ENCODE measurements at places on chromosomes 7 and 10.
A peak's percentile ranks its signal among the peaks of the same experiment; 100 is the strongest.

DNA sequence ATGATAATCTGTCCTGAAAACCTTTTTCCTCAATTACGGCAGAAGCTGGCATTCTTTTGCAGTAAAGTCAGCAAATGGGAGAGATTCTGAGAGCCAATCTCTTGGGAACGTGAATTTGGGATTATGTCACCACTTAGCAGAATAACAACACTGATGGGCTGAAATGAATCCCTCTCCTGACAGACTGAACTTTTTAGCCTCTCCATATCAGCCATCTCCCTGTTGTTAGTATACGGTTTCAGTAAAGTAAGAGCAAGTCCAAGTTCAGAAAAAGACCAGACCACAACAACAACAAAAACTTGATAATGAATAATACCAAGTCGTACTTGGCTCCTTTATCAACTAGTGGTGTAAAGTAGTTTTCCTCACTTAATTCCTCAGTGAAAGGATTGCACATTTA lies 1048.8 kb downstream of the GATA3 start:
- DNase-seq, result no peak

DNA sequence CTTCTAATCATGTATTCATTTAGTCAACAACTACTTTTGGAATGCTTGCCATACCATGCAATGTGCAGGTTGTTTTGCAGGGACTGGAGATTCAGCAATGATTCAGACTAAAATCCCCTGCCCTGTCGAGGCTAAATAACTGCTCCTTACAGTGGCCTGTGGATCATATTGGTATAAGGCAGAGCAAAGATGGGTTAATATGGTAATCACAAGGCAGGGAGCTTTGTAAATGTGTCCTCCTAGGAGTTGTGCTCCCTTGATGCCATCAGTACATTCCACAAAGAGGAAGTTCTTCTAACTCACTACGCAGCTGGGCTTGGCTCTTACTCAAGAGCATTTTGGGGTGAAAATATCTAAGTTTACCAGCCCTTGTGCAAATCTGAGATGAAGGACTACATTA lies 614 bp upstream of the IFIT2 start:
- DNase-seq, result no peak

- no peak for DNase-seq
These were observed 47.5 kb downstream of the INHBA start for GRCh38 chr7:41655426-41655825.

- no peak for DNase-seq
These were observed 99.3 kb upstream of the THSD7A start for GRCh38 chr7:11931307-11931706.

GRCh38 chr7:16066805-16067459 lies 354.4 kb downstream of the CRPPA start:
- no peak for DNase-seq

GRCh38 chr10:113519681-113520115 lies 33.2 kb upstream of the HABP2 start:
- DNase-seq, result no peak

DNA sequence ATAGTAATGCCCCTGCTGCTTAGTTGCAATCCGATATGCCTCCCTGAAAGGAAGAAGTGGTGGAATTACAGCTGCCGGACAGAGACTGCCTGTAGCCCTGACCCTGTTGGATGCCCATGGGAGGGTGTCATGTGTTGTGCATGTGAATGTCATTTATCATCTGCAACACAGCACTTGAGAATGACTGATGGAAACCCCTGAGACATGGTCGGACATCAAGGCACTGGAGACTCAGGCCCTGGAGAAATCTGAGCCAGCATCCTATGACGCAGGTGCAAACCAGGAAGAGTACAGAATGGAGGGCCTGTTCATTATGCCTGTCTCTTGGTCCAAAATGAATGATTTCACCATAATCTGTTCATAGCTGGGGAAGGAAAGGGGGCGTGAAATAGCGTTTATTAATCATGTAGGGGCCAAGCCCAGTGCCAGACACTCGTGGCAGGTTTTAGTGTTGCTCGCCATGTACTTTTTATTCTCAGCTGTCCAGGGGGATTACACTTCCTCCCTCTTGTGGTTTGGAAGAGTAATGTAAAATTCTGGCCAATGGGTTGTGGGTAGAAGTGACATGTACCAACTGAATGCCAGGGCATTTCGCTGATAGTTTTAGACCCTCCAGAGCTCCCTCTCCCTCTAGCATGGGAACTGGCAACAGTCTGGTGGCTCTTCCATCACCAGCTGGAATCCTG lies 23.0 kb upstream of the LEP start:
- peak; percentile 28 for DNase-seq

- DNase-seq, result no peak
These were observed 403.1 kb downstream of the ADRA2A start for GRCh38 chr10:111479966-111480365.

DNA sequence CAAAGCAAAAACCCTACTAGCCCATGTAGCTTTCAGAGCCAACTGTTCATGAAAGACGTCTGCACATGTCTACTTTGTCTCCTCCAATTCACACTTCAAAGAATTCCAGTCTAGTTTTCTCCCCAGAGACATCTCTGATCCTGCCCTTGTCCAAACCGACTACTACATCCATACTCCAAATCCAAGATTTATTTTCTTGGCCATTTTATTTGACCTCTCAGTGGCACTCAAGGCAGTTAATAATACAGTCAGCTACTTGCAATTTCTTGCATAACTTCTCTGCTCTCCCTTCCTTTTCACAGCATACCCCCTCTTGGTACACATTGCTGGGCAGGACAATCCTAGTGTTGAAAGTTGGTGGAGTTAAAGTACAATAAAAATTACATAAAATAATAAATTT lies 170.9 kb upstream of the INHBA start:
- DNase-seq, result no peak

DNA sequence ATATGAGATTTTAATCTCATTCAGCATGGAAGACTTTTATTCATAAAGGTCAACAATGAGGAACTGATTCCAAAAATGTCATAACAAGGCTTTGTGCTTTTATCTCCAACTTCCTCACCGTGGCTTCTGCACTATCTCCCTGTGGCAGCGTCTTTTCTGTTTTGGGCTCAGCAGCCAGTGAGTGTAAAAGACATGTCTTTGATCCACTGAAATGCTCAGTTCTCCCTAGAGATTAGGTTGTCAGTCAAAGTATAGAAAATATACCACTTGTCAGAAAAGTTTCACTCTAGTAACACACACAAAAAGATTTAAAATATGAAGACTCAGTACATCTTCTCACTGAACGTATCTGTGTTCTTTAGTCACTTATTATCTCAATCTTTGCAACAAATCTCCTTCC lies 901.8 kb upstream of the ZWINT start:
- DNase-seq, result no peak

DNA sequence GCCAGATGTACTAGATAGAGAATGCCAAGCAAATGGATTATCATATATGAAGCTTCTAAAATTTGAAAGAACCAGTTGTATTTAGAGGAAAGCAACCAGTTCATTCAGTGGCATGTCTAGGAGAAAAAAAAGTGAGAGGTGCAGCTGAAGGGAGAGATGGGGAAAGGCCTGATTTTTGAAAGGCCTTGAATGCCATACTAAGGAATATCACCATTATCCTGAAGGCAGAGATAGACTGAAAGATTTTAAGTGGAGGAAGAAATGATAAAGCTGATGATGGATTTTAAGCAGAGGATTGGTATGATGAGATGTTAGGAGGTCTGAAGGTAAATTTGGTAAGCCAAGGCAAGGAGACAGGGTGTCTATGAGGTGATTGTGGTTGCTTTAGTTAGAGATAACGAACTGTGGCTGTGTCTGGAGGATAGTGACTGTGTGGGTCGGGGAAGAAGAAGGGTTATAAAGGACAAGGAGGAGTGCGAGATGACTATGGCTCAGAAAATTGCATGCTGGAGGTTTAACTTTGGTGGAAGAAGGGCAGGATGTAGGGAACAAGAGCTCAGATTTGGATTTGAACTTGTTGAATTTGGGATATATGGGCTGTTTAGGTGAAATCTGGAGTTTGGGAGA lies 330.8 kb downstream of the EXOC4 start:
- DNase-seq, result no peak

GRCh38 chr10:3766046-3766756 lies 18.8 kb downstream of the KLF6 start:
- DNase-seq, result no peak

DNA sequence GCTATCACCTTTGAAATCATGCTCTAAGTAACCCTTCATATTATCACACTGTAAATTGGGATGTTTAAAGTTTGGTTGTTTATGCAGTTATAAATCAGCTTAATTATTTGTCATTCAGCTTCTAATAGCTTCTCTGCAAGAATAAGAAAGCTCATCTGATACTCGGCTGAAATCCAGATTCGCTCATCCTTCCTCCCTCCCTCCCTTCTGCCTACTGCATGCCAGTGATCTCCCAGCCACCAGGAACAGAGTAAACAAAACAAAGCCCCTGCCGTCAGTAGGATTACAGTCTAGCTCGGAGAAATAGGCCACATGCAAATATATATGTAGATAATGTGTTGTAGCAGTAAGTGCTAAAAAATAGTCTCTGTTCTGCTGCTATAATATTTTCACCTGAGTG lies 211.8 kb downstream of the NSUN6 start:
- DNase-seq, result no peak

GRCh38 chr7:29946428-29947186 lies 43.0 kb downstream of the SCRN1 start:
- no peak for DNase-seq

DNA sequence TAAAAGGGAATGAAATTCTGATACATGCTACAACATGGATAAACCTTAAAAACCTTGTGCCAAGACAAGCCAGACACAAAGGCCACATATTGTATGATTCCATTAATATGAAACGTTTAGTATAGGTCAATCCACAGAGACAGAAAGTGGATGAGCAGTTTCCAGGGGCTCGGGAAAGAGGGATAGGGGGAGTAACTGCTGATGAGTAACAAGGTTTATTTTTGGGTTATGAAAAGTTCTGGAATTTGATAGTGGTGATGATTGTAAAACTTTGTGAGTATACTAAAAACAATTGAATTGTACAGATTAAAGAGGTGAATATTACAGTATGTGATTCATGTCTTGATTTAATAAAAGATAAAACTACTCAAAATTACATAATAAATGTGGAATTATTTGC lies 19.1 kb upstream of the SLC13A1 start:
- no peak for DNase-seq

DNA sequence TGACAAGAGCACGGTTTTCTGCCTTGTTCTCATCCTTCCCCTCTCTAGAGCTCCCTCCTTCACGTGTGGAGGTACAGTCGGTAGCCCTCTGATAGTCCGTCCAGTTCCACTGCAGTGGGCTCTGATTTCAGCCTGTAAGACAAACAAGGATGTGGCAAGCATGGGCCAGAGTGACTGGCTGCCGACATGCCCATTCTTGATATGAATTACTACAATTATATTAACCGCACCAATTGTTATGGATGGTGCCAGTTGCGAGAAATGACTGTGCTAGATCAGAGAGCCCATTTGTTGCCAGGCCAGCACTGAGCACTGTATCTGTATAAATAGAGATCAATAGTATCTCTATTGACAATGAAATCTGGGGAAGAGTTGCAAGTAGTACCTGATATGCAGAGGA lies 146.6 kb downstream of the CHN2 start:
- no peak for DNase-seq

GRCh38 chr10:82982110-82982608 lies 1107.2 kb downstream of the NRG3 start:
- DNase-seq, result no peak

DNA sequence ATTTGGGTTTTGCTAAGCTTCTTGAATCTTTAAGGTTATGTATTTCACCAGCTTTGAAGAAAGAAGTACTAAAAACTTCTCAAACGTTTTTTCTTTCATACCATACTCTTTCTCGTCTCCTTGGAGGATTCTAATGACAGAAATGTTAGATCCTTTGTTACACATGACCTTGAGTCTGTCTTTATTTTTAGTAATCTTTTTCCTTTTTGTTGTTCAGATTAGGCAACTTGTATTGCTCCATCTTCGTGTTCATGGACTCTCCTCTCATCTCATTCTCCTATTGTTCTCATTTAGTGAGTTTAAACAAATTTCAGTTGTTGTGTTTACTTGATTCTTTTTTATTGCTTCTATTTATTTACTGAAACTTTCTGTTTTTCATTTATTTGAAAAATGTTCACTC lies 73.7 kb downstream of the WDFY4 start:
- no peak for DNase-seq

GRCh38 chr7:138974675-138975292 lies 6.4 kb downstream of the KIAA1549 start:
- no peak for DNase-seq

- no peak for DNase-seq
These were observed 2.3 kb upstream of the CREB5 start for GRCh38 chr7:28409716-28410627.

DNA sequence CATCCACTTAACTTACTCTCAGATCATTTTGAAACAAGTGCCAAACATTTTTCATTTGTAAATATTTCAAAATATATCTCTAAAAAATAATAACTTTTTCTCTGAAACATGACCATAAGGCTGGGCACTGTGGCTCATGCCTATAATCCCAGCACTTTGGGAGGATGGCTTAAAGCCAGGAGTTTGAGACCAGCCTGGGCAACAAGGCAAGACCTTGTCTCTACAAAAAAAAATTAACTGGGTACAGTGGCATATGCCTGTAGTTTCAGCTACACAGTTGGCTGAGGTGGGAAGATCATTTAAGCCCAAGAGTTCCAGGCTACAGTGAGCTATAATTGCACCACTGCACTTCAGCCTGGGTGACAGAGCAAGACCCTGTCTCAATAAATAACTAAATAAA lies 36.4 kb downstream of the USP54 start:
- DNase-seq, result no peak

- no peak for DNase-seq
These were observed 13.9 kb downstream of the TMEM176A start for GRCh38 chr7:150814328-150815001.

DNA sequence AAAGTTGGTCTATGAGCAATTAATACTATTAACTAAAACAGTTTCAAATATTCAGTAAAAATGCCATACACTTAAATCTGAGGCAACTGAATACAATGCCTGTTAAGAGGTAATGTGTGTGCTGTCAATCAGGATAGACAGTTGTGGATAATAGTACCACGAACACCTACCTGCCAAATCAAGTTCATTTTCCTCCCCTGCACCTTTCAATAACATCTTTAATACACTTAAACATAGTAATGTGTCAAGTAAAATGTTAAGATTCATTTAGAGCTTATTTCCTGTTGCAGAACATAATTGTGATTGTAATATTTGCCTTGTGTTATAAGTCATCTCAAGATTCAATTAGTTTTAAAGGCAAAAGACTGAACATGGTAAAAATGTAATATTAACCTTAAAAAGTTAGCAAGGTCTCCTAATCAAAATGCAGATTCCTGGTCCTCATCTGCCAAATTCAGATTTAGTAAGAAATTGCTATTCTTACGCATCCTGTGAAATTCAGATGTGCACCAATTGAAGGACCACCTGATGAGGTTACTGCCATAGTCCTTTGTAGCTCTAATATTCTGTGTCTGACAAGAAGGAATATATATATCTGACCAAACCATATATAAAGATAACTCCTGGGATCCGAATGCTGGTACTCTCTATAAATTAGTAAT lies 37.1 kb downstream of the COL1A2 start:
- no peak for DNase-seq

- no peak for DNase-seq
These were observed 94.5 kb downstream of the PDGFA start for GRCh38 chr7:424961-425793.

Data from activated effector memory CD4-positive, alpha-beta T cell treated with anti-CD3 and anti-CD28 coated beads, Interleukin-2, amount 50 U/mL, for 16 hours (primary cell).